Activated CD4-positive, alpha-beta T cell treated with anti-CD3 and anti-CD28 coated beads, Interleukin-2, Interleukin-6, amounts not matched to agents 100 ng/mL and 50 ng/mL, durations not matched to agents 16 hours and 8 hours (primary cell): ENCODE measurements at places on chromosomes 5 and 9.

- no peak for DNase-seq
Measured at GRCh38 chr9:18245911-18246310, 228.0 kb upstream of the ADAMTSL1 start.

DNA sequence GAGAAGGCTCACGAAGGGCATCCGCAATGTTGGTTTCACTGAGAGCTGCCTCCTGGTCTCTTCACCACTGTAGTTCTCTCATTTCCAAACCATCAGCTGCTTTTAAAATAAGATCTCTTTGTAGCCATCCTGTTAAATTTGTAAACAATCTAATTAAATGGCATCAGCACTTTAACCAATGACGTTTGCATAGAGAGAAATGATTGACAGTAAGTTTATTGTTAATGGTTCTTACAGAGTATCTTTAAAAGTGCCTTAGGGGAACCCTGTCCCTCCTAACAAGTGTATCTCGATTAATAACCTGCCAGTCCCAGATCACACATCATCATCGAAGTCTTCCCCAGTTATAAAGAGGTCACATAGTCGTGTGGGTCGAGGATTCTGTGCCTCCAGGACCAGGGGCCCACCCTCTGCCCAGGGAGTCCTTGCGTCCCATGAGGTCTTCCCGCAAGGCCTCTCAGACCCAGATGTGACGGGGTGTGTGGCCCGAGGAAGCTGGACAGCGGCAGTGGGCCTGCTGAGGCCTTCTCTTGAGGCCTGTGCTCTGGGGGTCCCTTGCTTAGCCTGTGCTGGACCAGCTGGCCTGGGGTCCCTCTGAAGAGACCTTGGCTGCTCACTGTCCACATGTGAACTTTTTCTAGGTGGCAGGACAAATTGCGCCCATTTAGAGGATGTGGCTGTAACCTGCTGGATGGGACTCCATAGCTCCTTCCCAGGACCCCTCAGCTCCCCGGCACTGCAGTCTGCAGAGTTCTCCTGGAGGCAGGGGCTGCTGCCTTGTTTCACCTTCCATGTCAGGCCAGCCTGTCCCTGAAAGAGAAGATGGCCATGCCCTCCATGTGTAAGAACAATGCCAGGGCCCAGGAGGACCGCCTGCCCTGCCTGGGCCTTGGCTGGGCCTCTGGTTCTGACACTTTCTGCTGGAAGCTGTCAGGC lies 16.6 kb downstream of the SQSTM1 start:
- DNase-seq, result no peak

GRCh38 chr9:127809540-127810377 lies 7.1 kb downstream of the FPGS start:
- no peak for DNase-seq

GRCh38 chr9:135450956-135451355 lies 28.6 kb upstream of the PPP1R26 start:
- DNase-seq, result no peak

- DNase-seq, result peak; percentile 39
Measured at GRCh38 chr5:79261897-79262296, 26.0 kb downstream of the JMY start.
